ENCODE measurements at places on chromosomes 7 and 10.

- no peak for DNase-seq
Observed at GRCh38 chr10:76935941-76936613, 701.5 kb downstream of the KCNMA1 start.

DNA sequence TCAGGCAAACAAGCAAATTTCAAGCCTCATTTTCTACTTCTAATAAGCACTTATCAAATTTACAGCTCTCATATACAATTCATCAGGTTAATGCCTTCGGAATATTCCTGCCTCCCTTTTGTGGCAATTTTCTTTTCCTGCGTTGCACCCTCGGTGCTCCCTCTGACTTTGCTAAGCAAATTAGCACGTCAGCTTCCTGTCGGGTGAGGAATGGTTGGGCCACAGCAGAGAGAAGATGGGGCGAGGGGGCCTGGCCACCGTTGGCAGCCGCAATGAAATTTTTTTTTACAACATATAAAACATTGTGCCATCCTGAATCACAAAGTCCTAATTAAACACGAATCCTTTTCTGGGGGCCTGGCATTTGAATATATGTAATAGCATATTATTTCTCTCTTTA lies 28.1 kb downstream of the ELFN1 start:
- no peak for DNase-seq

- DNase-seq = no peak
Observed at GRCh38 chr7:79212334-79212733, 241.1 kb downstream of the MAGI2 start.

DNA sequence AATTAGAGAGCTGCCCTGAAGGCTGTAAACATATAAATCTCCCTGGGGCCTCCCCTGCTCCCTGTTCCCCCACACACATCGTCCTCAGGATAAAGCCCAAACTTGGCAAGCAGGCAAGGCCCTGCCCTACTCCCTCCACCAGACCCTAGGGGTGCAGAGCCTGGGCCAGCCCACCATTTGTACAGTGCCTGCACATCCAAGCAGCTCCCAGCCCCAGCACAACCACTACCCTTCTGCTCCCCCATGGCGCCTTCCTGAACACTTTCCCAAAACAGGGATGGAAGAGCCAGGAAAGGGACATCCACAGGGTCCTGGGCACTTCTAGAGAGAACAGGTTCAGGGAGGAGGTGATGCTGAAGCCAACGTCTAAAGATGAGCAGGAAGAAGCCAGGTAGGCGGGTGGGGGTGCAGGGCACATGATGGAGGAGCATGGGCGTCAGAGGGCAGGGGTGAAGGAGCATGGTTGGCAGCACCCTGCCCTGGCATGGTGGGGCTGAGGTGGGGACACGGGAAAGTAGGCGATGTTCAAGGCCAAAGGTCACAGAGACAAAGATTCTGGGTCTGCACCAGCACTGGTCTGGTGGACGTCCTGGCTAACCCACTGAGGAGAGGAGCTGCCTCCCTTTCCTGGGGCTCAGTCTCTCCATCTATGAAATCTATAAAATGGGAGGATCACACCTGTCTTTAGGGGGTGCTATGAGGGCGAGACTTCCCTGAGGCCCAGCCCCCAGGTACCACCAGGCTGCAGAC lies 140.6 kb downstream of the ARHGAP22 start:
- DNase-seq = no peak

DNA sequence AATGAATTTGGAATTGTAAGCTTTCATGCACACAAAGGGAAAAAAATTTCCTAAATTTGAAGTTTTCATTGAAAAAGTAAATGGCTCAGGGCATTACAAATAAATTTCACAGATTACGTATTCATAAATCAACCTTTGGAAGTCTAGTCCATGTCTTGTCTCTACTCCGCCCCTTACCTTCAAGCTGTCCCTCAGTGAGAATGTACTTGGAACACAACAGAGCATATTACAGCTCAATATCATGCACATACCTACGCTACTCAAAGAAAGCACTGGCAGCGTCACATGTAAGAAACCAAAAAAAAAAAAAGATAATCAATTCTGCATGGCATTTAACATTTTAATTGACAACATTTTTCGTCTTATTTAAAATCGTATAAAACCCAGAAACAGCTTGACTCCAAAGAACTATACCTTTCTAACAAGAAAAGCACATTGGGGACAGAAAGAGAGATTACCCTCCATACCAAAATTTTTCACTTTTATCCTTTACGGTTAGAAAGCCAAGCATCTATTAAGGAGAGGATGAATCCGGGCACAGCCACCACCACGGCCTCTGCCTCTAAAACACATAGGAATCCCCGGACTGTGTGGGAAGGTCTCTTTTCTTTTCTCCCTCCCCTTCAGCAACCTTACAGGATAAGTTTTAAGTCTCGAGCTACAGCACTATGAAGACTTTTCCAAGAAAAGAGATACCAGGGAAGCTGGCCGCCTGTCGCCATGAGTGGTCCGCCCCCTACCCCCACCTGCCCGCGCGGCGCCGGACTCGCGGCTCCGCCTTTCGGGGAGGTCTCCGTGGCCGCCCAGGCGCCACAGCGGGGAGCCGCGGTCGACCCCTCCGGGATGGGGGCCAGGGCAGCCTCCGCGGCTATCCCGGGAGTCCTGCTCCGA lies 1.1 kb downstream of the JMJD1C start:
- no peak for DNase-seq

DNA sequence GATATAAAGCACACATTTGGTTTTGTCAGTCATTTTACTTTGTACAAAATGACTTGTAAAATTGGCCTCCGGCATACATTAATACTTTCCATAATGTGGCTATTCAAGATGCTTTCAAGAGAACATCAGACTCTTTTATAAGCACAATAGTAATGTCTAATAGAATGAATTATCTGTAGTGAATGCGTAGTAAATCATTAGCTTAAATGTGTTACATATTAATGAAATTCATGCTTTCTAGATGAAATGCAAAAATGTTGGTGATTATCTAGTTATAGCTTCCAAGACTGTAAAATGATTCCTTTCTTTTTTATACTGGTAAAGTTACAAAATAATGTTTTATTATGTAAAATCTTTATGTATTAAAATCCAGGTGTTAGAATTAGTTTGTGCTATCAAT lies 144.0 kb downstream of the BBS9 start:
- no peak for DNase-seq

DNA sequence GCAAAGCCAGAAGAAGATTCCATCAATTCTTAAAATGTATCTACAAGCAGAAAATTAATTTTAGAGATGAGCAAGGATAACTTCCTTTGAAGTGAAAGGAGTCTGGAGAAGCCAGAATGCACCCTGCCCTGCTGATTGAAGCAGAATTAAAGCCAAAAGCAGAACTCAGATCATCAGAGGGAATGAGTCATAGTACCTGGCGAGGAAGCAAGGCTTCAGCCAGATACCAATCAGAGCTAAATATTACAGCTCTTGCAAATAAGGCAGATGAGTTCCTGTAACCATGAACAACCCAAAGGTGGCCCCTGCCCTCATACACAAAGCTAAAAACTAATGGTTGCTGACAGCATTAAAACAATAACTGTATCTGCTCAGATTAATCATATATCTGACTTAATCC lies 10.4 kb downstream of the HTR7 start:
- no peak for DNase-seq

- DNase-seq = no peak
Observed at GRCh38 chr10:119469846-119470245, 72.7 kb downstream of the RGS10 start.

DNA sequence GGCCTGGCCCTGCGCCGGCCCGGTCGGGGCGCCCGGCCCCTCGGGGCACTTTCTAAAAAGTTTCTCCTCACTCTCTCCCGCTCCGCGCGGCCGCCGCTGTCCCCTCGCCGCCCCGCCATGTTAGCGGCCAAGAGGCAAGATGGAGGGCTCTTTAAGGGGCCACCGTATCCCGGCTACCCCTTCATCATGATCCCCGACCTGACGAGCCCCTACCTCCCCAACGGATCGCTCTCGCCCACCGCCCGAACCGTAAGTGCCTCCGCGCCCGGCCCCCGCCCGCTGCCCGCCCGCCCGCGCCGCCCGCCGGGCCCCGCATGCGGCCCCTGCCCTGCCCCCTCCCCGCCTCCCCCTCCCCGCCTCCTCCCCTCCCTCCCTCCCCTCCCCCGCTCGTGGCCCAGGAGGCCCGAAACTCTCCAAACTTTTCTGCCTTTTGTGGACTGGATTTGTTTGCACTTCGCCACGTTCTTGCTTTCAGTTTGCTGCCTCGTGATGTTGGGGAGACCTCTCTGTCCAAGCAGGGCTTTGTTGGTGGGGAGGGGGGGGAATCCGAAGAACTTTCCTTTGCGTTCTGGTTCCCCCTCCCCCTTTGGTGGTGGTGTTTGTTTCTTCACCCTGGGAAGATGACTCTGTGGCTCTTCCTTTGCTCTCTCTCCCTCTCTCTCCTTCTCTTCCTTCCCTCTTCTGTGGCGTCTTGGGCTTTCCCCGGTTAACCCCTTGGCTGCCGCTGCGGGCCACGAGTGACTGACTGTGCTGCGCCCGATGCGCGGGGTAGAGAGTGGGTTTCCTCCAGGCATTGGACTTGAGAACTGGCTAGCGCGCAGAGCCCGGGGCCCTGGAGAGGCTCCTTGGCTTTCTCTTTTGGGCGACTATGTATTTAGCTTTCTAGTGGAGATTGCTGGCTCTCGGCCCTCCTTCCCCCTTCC lies 1.6 kb downstream of the TCF7L2 start:
- no peak for DNase-seq

DNA sequence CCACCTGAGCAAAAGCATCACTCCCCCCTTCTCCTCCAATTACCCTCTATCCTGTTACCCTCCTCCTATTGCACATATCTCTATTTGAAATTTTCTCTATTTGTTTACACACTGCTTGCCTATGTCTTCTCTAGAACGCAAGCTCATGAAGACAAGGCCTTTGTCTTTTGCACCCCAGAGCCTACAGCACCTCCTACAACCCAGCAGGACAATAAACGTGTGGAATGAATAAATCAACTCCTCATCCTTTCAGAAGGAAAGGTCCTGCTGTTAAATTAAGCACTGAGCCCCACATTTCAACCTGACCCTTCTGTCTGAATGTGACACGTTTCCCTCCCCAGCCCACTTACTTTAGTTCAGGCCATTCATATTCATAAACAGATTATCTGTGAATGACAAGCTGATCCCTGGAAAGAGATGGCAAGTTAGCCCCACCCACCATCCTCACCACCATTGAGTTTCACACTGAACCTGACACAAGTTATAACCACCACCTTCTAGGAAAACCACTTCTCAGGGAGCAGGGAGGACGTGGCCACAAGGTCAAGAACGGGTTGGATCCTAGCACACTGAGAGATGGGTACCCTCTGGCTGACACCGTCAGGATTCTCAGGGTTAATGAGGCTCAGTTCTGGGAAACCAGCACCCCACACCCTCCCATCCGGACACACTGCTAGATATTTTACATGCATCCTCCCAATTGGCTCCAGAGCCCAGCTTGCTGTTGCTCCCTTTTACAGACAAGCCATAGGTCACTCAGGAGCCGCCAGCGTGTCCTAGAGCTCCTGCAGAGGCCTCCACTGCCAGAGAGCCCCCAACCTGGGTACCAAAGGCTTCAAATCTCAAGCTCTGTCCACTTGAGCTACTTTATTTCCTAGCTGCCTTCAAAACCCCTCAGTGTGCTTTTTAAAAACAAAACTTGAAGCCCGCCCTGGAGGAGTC lies 934 bp downstream of the PRTFDC1 start:
- no peak for DNase-seq

- no peak for DNase-seq
Observed at GRCh38 chr7:96534221-96534620, 175.4 kb downstream of the SEM1 start.

GRCh38 chr10:69979174-69979573 lies 73.5 kb upstream of the MACROH2A2 start:
- no peak for DNase-seq

DNA sequence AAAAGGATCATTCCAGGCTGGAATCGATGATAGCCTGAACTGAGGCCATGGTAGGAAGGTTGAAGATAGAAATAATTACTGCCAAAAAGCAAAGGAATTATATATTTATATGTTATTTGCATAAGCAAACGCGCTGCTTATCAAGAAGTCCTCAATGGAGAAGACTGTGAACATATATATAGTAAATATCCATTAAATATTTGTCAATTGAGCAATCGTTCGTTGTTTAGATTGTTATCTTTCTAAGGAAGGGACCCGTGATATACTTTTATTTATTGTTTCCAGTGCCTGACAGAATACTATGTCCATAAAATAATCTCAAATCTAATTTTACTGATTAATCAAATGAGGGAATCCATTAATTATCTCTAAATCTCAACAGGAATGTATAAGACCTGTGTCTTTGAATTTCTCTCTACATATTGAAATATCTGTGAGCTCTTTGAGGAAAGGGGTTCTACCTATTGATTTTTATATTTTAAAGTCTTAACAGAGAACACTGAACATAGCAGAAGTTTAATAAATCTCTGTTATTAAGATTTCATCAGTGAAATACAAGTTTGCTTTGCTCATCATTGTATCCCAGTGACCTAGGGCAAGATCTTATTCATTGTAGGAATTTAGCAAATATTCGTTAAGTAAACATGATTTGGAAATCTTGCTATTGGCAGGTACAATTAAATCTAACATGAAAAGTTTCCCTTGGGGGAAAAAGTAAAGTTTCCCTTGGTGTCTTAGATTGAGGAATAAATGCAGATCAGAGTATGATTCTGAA lies 12.0 kb upstream of the HERC4 start:
- no peak for DNase-seq

DNA sequence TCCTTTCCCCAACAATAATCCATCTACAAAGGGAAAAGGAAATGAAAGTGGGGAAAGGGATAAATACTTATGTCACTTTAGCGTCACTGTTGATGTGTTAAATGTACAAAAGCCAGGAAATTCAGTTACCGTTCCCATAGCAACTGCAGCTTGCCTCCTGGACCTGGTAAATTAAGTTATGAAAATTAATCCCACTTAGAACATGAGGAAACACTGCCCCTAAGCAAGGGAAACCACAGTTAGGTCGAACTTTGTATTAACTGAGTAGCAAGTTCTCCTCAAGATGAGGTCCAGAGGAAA lies 338.2 kb upstream of the AOAH start:
- no peak for DNase-seq

DNA sequence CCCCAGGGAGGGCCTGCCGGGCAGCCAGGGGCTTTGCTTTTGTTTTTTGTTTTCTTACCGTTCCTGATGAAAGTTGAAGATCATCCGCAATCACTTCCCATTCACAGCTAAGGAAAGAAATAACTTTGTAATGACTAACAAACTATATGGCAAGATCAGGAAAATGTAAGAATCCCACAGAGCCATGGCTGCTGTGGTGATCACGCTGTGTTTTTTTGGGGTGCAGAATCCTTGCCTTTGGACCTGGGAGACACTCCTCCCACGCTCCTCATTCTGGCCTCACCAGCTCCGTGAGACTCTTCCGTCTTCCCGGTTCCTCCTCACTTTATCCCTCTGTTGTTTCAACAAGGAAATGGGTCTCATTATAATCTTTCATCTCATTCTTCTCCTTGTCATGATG lies 443.0 kb upstream of the MGMT start:
- DNase-seq = no peak

GRCh38 chr7:46029111-46029704 lies 108.1 kb upstream of the IGFBP3 start:
- DNase-seq = no peak

DNA sequence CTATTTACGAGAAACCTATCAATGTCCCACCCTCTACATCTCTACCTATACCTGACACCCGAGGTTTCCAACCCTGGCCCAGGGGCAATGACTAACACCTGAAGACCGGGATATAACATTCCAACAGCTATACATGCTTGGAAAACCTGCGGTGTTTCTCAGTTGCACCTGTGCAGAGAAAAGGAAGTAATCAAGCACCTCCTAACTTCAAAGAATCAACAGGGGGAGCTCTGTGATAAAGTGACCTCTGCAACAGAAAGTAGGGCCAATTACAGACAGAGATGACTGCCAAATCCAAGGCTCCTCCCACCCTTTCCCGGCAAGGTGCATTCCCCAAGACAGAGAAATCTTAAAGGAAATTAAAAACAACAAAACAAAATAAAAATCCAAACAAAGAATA lies 41.3 kb downstream of the CCDC6 start:
- no peak for DNase-seq

Measured in germinal center (tissue), 1 donor.